ENCODE measurements at places on chromosomes 7 and 10. TPM values are rescaled to one million over a fixed set of nuclear protein-coding genes. Genes with fewer than 3 reads are reported as not detected.

- DNase-seq, result no peak
Observed at GRCh38 chr7:146864644-146865043, 748.0 kb downstream of the CNTNAP2 start.

GRCh38 chr10:37752334-37752875 is 105.0 kb downstream of the ZNF248 start:
- DNase-seq, result no peak

LRIT2 gene
- not detected for total RNA-seq

GRCh38 chr10:52951824-52952223 is 179.2 kb upstream of the MBL2 start:
- peak; percentile 59 for DNase-seq

DNA sequence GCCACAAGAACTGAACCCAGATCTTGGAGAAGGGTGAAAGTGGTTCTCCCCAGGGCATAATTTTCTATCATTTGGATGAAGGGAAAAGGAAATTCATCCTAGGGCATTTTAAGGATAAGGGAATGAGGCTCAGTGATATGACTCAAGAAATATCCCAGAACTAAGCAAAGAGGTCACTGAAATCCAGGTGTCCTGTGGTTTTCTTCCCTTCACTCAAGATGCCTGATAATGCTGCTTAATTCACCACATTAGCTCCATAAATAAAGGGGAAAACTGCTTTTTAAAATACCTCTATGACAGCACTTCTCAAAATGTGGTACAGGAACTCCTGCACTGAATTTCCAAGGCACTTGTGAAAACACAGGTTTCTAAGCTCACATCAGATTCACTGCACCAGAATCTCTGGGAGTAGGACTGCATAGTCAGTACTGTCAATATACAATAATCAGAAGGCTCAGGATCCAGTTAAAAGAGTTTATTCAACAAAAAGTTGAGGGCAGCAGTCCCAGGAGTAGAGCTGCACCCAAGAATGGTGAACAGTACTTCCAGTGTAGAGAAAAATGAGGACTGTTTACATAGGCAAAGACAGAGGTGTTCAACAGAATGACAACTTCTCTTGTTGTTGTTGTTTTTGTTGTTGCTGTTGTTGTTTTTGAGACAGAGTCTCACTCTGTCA is 2.9 kb downstream of the IFIT3 start:
- no peak for DNase-seq

GRCh38 chr7:141097430-141097829 is 23.6 kb downstream of the TMEM178B start:
- no peak for DNase-seq
